ENCODE measurements at places on chromosomes 4 and X.

- no peak for DNase-seq
These were observed 987.2 kb downstream of the CCSER1 start for GRCh38 chr4:91114386-91114785.

DNA sequence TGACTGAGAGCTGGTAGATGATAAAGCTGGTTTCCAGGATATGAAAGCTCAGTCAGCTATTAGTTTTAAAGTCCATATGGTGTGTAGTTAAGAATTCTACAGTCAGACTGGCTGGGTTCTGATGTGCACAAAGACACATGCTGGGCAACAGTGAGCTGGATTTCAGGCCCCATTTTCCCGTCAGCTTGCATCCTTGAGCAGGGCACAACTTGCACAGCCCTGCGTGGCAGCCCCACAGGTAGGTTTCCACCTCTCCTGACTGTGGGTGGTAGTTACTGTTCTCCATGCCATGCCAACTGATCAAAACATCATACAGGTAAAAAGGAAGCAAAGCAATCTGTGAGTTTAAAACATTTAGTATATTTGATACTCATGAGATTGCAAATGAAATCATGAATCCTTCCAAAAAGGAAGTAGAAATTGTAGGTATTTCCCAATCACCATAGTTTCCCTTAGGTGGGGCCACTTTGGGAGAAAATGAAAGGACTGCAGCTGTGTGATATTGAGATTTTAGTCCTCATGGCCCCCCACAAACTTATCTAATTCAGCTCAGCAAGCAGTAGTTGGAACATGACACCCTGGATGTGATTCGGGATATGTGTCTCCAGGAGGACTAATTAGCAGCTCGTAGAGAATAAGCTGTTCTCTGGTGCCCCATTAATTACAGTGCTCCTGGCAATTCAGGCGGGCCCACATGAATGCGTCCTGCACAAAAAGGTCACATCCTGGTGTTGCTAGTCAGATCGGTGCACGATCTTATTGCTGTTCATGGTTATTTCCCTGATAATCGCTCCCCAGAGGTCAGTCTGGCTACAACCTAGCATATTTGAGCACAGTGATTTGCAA lies 42.4 kb upstream of the NOCT start:
- DNase-seq, result no peak

- DNase-seq, result no peak
These were observed 27.1 kb downstream of the ATP11C start for GRCh38 chrX:139905743-139906142.

- DNase-seq, result no peak
These were observed 19.9 kb downstream of the FGFBP1 start for GRCh38 chr4:15918484-15919129.

DNA sequence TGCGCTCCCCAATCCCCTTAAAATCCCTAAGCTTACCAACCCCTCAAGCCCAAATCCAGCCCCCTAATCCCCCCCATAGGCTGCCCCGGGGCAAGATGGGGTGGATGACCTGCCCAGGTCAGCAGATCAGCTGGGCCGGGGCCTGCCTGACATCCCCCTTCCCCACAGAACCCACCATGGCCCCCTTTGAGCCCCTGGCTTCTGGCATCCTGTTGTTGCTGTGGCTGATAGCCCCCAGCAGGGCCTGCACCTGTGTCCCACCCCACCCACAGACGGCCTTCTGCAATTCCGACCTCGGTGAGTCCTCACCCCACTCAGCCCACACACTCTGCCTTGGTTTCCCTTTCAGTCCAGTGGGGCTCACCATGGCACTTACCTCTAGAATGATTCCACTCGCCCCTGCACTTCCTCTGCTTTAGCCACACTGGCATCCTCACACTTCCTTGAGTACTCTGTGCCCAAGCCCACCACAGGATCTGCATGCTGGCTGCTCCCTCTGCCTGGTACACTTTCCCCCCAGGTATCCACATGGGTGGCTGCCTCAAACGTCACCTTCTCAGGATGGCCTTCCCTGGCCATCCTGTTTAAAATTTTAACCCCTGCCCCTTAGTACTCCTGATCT lies 1.1 kb downstream of the TIMP1 start:
- DNase-seq, result no peak

- no peak for DNase-seq
These were observed 354.7 kb upstream of the SPANXN4 start for GRCh38 chrX:142671036-142671435.

- no peak for DNase-seq
These were observed 130.8 kb downstream of the ANAPC10 start for GRCh38 chr4:144967161-144967560.

GRCh38 chr4:25013756-25014661 lies 16.7 kb downstream of the LGI2 start:
- no peak for DNase-seq

DNA sequence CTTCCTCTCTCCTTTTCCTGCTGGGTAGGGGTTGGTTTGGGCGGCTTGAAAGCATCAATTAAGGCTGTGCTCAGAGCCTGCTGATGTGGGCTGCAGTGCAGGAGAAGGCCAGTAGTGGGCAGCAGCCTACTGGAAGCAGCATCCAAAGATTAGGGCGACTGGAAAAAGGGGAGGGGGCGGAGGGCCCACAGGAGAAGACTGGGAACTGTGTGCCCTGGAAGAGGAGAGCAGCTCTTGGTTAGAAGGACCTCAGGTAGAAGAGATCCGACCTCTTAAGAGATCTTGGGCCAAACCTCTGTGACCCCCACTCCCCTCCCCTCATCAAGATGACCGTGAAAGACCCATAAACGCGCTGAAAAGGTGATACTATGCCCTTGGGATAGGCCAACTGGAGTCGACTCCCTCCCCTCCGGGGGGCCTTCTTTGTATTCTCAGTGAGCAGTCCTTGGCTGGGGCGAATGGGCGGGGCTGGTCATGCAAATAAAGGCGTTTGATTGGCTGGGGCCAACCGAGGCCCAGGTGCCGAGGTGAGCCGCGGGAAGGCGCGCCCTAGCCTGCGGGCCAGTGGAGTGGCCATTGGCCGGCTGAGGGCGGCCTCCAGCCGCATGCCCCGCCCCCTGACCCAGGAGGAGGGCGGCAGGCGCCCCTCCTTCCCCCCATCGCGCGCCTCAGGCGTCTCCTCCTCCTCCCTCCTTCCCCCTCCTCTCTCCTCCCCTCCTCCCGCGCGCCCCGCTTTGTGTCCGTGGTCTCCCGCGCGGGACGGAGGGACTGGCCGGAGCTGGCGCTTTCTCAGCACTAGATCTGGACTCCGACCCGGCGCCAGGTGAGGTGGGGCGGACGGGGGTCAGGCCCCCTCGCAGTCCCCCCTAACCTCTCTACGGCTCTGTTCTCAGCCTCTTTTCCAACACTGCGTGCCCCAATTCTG lies 10.1 kb downstream of the DLG3 start:
- DNase-seq, result no peak

DNA sequence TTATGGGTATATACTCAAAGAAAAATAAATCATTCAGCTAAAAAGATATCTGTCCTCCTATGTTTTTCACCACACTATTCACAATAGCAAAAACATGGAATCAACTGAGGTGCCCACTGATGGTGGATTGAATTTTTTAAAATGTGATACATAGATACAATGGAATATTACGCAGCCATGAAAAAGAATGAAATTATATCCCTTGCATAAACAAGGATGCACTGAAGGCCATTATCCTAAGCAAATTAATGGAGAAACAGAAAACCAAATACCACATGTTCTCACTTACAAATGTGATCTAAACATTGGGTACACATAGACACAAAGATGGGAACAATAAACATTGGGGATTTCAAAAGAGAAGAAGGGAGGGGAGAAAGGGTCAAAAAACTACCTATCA lies 964.2 kb upstream of the IGFBP7 start:
- DNase-seq, result no peak

GRCh38 chrX:43976205-43976604 lies 3.0 kb upstream of the NDP start:
- no peak for DNase-seq

DNA sequence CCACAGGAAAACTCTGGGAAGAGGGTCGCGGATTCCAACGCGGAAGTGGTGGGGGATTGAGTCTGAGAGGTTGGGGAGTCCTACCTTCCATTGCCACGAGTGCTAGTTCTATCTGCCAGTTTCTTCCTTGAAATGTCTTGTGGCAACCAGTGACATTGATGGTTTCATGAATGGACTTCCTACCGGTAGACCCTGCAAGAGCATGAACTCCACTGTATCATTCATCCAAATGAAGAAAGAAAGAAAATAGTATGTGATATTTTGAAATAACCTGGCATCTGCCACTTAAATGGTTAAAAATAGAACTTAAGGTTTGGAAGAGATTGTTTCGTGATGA lies 1.1 kb upstream of the SLC10A7 start:
- no peak for DNase-seq

GRCh38 chrX:9619581-9619980 lies 146.1 kb downstream of the GPR143 start:
- no peak for DNase-seq

DNA sequence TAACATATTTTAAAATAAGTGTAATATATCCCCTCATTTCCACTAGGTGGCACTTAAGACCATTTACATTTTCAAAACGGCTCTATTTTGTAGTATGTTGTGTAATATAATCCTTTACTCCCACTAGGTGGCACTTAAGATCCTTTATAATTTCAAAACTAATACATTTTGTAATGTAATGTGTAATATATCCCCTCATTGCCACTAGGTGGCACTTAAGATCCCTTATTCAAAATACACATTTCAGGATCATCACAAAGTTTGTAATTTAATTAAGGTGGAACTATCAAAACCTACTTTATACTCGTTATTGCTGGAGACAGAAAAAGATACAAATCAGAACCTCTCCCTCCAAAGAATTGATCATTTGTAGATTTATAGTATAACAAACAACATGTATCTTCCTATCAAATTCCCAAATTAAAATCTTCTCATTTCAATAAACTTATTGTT lies 132.5 kb downstream of the ARHGAP6 start:
- peak; percentile 1 for DNase-seq

DNA sequence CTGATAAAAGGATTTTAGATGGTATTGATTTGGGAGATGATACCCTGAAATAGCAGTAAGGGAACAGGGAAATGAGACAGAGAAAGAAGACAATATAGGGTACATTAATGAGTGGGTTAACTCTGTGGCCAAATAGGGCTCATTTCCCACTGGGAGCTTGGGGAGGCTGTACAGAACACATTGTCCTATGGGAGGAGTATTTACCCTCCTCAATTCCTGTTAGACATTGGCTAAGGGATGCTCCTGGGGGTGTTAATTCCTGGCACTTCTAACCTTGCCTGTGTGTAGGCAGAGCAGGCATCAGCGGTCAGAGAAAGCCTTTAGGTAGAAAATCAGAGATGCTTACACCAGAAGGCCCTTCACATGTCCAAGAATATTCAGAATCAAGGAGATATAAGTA lies 49.0 kb downstream of the ARHGEF38 start:
- DNase-seq, result no peak

DNA sequence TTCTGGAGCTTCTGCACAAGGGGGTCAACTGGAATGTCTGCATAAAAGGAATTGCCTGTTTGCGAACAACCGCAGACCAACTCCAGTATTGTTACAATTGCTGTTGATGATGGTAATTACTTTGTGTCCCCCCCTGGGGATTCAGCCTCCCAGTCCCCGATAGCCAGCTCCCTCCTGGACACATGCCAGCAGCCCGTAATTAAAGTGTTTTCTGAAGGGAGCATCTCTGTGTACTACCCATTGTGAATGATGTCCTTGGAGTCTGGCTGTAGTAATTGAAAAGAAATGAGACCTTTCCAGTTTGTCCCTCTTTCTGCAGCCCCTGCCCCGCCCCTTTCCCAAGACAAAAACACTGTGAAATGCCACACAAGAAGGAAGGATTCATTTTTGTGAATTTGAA lies 377.1 kb upstream of the LCORL start:
- no peak for DNase-seq

GRCh38 chrX:12901486-12901885 lies 4.9 kb upstream of the TLR8 start:
- DNase-seq, result peak; percentile 16

GRCh38 chr4:972651-973424 lies 531 bp downstream of the DGKQ start:
- DNase-seq, result peak; percentile 53

Data from H54 (cell line).